ENCODE measurements at places on chromosomes 1 and 21. TPM values are rescaled to one million over a fixed set of nuclear protein-coding genes. Genes with fewer than 3 reads are reported as not detected.

The PROK1 gene
- not detected for total RNA-seq

The GRHL3 gene
- total RNA-seq, result 0.80 TPM

The SLAMF8 gene
- 51.2 TPM for total RNA-seq

The TPTE gene
- total RNA-seq, result not detected

The TNN gene
- total RNA-seq, result 0.18 TPM

The LAMC1 gene
- 96.9 TPM for total RNA-seq

The BARHL2 gene
- not detected for total RNA-seq

The NES gene
- 39.8 TPM for total RNA-seq

The CTSE gene
- 63.6 TPM for total RNA-seq

The ANKRD35 gene
- total RNA-seq, result 1.5 TPM

The SLC6A9 gene
- 24.2 TPM for total RNA-seq

The TCEA3 gene
- total RNA-seq, result 41.9 TPM

The KRTAP11-1 gene
- not detected for total RNA-seq

The ZNF670 gene
- 3.2 TPM for total RNA-seq

The EIF3I gene
- total RNA-seq, result 99.4 TPM

The SLC25A34 gene
- 3.5 TPM for total RNA-seq

Measured in lower lobe of right lung (tissue), 2 donors.